ENCODE measurements at places on chromosomes 2 and 18.

DNA sequence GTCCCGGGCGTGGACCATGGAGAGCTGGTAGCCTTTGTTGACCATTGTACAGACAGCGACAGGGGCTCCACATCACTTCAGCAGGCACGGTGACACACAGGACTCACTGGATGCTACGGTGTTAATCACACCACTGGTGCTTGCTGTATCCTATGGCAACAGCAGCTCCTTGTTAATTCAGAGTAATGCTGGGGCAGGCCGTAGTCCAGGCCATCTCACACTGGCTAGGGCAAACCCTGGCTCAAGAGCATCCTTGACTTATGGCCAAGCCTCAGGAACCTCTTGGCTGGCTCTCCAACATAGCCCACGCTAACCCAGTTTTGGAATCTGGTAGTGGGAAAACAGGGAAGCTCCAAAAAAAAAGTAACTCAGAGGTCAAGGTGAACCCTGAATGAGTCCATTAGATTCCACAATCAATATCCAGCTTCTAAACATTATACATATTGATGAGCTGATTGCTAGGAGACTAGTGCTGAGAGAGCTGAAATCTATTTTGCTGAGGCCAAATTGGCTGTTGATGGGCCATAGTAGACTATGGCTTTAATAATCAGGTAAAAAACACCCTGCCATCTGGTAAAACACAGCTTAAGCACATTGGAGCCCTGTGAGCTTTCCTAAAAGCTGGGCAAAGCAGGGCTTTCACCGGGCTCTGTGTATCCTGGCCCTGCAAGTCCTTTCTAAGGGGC, 253.6 kb downstream of the PRKCE start:
- no peak for DNase-seq

DNA sequence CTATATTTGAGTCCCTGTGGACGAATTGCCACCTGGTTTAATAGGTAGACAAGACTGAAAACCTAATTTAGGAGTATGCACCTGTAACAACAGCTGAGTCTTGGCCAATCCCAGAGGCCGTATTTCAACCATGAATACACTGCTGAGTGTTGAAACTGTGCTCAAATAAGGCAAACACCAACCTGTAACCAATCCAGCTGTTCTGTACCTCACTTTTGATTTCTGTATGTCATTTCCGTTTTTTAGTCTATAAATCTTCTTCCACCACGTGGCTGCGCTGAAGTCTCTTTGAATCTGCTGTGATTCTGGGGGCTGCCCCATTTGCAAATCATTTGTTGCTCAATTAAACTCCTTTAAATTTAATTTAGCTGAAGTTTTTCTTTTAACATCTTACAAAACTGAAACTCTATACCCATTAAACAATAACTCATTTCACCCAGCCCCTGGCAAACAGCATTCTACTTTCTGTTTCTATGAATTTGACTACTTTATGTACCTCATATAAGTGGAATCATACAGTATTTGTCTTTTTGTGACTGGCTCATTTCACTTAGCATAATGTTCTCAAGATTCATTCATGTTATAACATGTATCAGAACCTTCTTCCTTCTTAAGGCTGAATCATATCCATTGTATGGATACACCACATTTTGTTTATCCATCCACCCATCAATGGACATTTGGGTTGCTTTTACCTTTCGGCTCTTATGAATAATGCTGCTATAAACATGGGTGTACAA, 7.5 kb upstream of the YPEL5 start:
- no peak for DNase-seq

DNA sequence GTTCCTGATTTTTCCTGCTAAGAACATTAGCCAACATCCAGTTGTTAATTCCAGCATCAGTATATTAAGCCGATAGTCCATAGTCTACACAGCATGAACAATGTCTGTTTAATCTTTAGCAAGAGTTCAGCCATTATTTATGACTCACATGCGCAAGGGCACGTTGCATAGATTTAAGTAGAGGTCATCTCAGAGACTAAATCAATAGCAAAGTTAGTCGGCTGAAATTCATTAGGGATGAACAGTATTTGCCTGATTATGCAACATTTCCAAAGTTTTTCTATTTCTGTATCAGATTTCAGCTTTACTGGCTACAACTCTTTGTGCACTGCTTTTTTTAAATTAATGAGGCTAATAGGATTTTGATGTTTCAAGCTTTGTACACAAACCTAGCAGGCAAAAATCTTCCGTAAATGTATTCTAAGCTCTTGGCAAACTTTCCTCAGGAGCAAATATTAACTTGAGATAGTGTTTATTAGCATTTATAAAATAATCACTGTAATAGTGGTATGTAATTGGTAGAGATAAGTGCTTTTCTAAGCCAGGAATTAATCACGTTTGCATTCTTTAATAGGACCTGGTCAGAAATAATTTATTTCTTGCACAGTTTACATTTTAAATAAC, 578.7 kb upstream of the ID2 start:
- no peak for DNase-seq

DNA sequence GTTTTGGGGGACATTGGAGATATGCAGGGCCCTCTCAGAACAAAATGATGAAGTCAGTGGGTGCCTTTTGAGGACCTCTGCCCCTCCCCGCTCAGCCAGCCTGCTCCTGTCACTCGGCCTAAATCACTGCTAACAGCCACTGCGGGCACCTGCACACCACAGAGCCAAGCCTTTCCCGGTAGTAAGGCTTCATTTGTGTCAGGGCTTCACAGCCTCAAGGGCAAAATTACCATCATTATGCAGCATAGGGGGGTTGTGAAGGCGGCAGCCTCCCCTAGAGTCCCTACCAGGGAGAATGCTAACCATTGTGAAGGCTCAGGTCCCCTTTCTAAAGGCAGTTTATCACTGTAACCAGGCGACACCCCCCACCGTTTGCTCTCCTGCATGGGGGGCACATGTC, 519.8 kb upstream of the MYT1L start:
- no peak for DNase-seq

GRCh38 chr2:149290662-149291061, 39.7 kb upstream of the LYPD6 start:
- no peak for DNase-seq

- DNase-seq = no peak
Measured at GRCh38 chr2:37617119-37617892, 54.1 kb downstream of the CDC42EP3 start.

- DNase-seq = no peak
Measured at GRCh38 chr2:237648016-237648381, 20.6 kb downstream of the LRRFIP1 start.

GRCh38 chr2:97704989-97705388, 8.4 kb upstream of the ZAP70 start:
- no peak for DNase-seq

- DNase-seq = no peak
Measured at GRCh38 chr2:240351088-240351741, 84.2 kb upstream of the GPC1 start.

DNA sequence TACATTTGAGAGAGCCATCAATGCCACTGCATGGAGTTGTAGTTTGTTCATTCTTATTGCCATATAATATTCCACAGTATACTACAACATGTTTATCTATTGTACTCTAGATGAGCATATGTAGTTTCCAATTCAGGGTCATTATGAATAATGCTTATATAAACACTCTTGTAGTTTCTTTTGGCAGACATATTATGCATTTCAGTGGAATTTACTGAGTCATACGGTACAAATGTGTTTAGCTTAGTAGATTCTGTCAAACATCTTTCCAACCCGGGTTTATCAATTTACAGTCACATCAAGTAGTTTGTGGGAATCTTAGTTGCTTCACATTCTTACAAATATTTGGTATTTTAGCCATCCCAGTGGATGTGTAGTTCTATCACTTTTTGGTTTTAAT, 161.1 kb downstream of the KCNH7 start:
- no peak for DNase-seq

DNA sequence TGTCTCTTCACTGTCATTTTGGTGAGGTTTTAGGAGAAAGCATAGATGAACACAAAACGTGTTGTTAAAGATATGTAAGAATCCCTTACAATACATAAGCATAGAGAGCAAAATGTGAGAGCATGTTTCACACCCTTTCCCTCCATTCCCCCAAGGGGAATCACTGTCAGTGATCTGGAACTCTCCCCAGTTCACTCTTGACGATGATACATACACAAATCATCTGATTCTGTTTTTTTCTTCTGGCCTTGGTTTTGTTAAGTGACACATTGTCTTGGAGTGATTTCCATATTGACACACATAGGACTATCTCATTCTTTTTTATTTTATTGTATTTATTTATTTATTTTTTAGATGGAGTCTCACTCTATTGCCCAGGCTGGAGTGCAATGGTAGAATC, 53.7 kb upstream of the TANC1 start:
- no peak for DNase-seq

DNA sequence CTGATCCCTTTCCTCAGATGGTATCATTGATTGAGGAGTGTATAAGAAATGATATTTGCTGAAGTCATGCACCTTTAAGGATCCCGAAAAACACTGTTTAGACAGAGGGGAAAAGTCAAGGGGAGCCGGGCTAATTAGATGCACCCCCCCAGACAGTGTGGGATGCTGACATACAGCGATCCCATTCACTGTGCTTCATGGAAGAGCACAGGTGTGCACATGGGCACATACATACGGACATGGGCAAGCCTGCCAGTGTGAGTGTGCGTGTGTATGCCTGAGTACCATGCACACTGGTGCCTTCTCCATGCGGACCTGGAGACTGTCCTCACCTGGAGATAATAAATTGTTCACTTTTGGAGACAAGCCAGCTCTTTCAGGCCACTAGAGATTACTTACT, 22.6 kb downstream of the MEIS1 start:
- DNase-seq = no peak

GRCh38 chr18:3451183-3451988, 1.4 kb downstream of the TGIF1 start:
- DNase-seq = peak; percentile 63

GRCh38 chr2:143679617-143680016, 550.4 kb downstream of the ARHGAP15 start:
- no peak for DNase-seq

- no peak for DNase-seq
Measured at GRCh38 chr2:141195087-141195486, 935.7 kb downstream of the LRP1B start.

DNA sequence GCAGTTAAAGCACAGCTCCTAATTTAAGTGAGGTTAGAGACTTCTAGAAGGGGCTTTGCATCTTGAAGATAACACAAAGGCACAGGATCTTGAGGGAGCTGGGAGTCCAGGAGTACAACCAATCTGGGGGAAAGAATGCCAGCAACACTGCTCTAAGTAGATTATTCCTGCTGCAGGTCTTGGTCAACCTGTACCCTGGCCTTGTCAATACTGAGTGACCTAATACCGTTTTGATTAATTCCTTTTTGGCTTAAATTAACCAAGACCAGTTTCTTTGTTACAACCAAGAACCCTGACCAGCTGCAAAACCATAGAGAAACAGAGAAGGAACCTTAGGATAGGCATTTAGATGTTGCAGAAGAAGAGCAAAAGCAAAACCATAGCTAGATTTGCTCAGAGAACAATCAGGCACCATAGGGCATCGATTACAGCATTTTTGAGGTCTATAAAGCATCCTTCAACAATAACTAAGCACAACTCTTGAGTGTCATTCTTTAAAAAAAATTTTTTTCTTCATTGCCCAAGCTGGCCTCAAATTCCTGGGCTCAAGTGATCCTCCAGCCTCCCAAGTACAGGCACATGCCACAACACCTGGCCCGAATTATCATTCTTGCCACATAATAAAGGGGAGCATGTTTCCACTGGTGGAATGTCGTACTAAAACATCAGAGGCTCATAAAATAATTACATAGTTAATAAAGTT, 6.3 kb downstream of the STARD7 start:
- no peak for DNase-seq

DNA sequence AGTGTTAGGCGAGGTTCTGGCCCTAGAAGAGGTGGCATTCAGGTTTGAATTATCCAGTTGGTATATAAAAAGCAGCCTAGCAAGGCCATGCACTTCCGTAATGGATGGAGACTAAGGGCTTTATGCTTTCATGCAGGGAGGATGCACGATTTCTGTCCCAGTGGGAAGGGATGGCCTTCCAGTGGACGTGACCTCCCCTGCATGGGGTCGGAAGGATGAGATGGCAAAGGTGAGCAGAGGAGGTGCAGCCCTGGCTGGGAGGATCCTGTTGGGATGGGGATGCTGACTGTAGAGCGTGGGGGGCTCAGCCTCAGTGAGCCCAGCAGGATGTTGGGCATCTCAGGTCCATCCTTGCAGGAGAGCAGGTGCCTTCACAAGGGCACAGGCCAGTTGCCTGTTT, 4.8 kb downstream of the ASB18 start:
- DNase-seq = no peak

- DNase-seq = no peak
Measured at GRCh38 chr2:164888592-164888991, 47.0 kb upstream of the COBLL1 start.

DNA sequence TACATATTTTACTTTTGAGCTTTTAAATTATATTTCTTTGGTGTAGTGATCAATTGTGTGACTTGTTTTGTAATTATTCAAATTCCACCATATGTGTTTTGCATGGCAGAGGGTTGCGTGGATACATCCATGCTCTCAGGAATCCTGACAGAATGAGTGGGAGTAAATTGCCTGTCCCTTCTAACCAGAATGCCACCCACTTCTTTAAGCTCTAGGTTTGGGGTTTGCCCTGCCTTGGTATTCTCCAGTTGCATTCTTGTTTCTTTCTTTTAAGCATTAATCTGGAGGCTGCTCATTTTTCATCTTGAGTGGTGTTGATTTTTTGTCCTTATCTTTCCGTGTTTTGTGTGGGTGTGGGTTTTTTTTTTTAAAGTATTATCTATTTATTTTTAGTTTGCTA, 360.0 kb downstream of the PTPRM start:
- DNase-seq = no peak

DNA sequence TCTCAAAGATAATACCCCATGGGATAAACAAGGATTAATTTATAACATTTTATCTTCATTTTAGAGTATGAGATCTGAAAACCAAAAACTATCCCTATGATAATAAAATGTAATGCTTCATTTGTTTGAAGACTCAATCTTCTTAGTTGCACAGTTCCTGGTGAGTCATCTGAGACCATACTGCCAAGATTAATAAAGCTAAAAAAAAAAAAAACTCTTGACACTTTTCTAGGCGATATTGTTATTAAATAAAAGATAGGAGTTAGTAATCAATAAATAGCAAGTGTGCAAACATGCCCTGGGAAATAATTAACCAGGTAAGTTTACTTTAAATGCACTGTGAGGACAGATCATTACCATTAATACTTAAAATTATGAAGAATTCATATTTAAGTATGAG, 83.9 kb downstream of the RPE start:
- DNase-seq = no peak

DNA sequence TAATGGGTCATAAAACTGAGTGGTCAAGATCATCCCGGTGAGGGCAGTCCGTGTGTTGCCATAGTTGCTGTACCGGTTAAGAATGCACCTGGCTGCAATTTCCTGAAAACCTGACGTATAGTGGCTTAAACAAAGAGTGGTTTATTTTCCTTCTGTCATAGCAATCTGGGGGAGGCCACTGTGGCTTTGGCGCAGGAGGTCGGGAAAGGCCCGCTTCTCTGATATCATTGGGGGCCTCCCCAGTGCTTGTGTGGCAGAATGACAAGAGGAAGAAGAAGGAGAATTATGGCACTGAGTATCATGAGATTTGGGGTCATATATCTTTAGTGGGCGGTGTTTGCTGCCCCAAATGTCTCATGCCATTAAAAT, 4.4 kb downstream of the C2orf92 start:
- DNase-seq = no peak

- no peak for DNase-seq
Measured at GRCh38 chr2:104572834-104573233, 281.1 kb upstream of the POU3F3 start.

All from stimulated activated CD8-positive, alpha-beta memory T cell treated with anti-CD3 and anti-CD28 coated beads, Interleukin-7, amount 100 ng/mL, for 1 hour (primary cell).